Fibroblast of upper back skin (primary cell): ENCODE measurements at places on chromosomes 12 and 14.

DNA sequence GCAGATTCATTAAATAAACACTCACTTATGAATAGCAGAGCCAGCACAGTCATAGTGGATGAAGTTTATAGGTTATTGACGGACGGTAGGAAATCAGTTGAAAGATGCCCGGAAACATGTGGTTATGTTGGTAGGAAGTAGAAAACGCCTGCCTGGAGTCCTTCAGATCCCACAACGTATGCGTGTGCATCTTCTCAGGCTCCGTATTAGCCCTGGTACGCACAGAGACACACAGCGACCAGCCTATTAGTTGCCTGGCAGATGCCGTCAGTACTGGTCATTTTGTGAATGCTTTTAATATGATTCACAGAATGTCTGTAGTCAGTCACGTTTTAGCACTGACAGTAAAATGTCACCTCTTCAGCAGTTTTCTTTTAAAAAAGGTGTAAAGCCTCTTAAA is 196.4 kb downstream of the RGS6 start:
- no peak for DNase-seq

- DNase-seq, result no peak
These were observed 402.0 kb downstream of the SYT1 start for GRCh38 chr12:79266343-79267144.

GRCh38 chr14:90658541-90658967 is 157.7 kb downstream of the TTC7B start:
- DNase-seq, result peak; percentile 49

GRCh38 chr12:68805592-68806120 is 2.3 kb upstream of the MDM2 start:
- peak; percentile 28 for DNase-seq

GRCh38 chr12:68378872-68379606 is 46.9 kb upstream of the MDM1 start:
- no peak for DNase-seq

GRCh38 chr14:32985866-32986265 is 47.2 kb downstream of the NPAS3 start:
- no peak for DNase-seq

DNA sequence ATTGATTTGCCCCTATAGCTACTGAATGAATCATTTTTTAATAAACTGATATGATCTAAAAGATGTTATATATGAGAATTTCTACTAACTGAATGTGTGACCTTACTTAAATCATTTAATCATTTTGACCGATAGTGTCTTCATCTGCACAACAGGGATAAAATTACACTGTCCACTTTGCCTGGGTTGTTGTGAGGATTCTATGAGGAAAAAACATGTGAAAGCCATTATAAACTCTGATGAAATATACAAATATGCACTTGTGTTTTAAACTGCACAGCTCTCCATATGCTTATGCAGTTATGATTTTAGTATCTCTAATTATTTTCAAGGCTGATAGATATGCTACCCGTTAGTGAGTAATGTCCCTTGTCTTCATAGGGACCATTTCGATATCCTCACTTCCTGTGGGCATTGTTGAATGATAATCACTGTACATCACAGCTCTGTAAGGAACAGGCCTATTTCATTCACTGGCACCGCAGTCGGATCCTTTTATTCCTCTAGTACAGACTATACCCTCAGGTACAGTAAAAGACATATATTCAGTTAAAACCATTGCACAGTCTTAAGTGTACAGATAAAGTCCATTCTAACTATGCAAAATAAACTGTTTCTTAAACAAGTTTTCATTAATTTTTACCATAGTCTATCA is 88.7 kb upstream of the RAP1B start:
- peak; percentile 42 for DNase-seq

DNA sequence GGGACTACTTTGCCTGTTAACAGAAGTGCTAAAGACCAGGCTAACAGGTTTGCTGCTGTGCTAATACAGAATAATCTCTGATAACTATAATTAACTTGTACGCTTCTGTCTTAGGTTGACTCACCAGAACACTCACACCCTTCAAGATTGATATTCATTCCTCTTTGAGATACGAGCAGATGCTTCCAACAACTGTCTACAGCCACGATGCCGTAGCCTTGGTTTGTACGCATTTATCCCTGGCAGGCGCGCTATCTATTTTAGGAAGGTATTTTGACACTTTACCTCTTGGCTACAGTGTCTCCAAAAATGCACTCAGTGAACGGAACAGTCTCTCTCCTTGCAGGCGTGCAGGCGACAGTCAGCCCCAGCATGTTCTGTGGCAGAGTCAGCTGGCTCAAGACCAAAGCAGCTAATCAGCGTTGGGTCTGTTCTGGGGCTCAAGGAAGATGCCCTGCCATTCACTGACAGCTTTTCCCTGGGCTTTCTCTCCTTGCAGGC is 146.4 kb upstream of the PRICKLE1 start:
- DNase-seq, result no peak

DNA sequence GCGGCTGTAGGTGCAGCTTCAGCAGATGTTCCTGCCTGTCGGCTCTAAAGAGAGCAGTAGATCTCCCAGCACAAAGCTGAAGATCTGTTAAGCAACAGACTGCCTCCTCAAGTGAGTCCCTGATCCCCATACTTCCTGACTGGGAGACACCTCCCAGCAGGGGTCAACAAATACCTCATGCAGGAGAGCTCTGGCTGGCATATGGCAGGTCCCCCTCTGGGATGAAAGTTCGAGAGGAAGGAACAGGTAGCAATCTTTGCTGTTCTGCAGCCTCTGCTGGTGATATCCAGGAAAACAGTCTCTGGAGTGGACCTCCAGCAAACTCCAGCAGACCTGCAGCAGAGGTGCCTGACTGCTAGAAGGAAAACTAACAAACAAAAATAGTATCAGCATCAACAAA is 337.1 kb upstream of the USP15 start:
- no peak for DNase-seq

DNA sequence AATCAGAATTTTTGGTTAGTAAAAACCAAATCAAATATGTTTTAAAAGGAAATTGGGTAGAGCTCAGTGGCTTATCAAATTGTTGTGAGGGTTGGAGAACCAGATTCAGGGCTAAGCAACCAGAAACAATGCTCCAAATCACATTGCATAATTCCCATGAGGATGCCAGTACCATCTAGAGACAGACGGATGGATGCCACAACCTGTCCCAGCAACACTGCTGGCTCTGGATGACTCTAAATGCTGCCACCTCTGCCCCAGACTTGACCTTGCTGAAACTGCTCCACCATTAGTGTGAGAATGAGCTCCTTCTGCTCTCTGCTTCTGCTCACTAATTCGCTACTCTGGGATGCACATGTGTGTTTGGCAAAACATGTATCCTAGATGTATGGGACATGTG is 43.9 kb downstream of the FRS2 start:
- no peak for DNase-seq

- DNase-seq, result peak; percentile 22
These were observed 243.9 kb upstream of the LRIG3 start for GRCh38 chr12:59164226-59164625.

DNA sequence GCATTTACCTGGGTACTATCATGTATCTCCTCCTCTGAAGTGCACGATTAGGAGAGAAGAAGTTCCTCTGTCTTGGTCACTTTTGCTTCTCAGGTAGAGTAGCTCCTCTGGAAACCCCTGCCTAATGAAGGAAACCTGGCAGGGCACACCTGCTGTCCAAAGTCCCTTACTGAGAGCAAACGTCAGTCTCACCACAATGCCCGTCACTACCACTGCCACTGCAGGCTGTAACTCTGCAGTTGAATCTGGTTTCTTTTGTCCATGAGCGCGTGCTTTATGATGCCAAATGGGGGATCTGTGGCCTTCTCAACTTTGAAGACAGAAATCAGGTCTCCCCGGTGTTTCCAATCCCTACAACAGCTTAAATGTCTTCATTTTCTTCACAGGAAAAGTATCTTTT is 1068.6 kb downstream of the BCL11B start:
- no peak for DNase-seq

DNA sequence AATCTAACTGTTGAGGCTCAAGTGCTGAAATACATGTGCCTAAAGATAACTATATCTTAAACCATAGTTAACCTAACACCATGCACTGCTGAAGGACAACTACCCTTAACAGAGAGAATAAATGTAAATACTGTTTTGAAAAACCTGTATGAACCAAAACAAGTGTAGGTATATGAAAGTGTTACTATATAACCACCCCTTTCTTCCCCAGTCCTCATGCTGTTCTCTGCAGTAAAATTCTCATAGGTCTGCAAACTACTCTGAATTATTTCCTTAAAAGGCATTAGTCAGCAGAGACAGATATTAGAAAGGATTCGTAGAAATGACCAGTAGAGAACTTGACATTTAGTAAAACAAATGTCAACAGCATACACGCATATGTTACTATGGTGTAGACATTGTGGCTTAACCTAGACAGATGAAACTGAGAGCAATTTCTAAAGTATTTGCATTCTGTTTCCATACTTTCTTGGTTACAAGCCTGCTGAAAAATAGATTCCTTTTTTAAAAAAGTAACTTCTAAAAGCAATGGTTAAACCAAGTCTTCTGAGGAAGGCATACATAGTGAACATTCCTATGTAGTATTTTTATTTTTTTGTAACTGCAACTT is 13.9 kb downstream of the CSRP2 start:
- peak; percentile 82 for DNase-seq

DNA sequence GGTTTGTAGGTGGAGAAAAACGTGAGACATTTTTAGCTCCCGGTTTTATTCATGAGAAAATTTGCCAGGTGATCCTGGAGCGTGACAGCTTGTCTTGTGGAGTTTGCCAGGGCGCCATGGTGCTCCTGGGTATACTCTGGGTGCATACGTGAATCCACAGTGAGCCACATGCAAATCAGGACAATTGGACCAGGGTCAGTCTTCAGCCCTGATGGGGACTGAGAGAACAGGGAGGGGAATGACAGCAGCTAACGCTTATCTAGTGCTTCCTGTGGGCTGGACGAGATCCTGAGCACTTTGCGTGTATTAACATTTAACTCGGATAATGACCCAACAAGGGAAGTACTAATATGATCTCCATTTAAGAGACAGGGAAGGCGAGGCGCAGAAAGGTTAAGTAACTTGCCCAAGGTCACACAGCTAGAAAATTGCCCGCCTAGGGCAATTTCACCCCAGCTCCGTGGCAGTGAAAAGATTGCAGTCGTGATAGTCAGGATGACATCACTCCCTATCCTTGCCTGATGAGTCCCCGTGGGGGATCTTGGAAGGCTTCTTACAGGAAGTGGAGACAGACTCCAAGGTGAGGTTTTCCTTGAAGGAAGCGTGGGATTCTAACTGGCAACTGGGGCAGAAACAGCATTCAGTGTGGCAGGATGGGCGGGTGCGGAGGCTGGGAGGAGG is 118.4 kb upstream of the NCOR2 start:
- peak; percentile 88 for DNase-seq

DNA sequence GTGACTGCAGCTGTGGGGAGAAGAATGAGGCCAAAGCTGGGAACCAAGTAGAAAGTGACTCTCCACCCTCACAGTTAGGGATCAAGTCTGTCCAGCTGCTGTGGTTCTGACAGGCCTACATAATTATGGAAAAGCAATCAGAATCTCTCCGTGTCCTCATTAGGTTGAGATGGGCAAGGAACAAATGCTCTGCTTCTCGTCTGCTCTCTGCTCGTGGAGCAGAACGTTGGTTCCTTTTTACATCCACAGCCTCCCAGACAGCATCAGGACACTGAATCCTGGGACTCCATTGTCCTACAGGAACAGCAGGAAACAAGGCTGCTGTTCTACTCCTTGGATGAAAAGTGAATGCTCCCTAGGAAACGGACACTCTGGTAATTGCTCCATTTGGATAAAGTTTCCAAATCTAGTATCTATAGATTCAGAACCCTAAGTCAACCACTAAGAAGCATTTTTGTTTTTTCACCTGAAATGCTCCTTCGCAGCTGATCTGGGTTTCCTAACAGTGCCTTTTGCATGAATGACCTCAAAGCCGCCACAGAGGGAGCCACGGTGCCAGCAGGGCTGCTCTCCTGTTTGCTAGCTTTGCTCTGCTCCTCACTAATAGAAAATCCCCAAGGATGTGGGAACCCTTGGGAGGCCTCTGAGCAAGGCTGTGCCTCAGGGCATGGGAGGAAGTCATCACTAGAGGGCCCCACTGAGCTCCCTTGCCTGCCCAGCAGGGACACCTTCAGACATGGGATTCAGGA is 102.0 kb downstream of the EGLN3 start:
- peak; percentile 44 for DNase-seq

DNA sequence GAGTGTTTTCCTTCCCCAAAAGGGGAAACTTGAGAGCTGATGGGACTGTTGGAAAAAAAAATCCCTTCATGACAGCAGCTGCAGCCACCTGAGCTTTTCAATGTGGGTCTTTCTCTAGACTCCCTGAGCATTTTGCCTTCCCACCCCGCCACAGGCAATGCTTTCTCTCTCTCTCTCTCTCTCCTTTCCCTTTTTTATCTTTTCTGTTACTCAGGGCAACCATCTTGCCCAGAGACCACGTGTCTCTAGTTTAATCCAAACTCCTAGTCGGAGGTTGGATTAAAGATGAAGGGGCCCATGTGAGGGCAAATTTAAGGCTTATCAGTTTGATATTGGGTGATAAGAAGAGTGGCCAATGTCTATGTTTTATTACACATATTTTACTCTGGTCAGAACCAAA is 25.9 kb upstream of the B4GALNT1 start:
- no peak for DNase-seq

- DNase-seq, result peak; percentile 89
These were observed 115.1 kb upstream of the PCED1B start for GRCh38 chr12:46963977-46964971.

DNA sequence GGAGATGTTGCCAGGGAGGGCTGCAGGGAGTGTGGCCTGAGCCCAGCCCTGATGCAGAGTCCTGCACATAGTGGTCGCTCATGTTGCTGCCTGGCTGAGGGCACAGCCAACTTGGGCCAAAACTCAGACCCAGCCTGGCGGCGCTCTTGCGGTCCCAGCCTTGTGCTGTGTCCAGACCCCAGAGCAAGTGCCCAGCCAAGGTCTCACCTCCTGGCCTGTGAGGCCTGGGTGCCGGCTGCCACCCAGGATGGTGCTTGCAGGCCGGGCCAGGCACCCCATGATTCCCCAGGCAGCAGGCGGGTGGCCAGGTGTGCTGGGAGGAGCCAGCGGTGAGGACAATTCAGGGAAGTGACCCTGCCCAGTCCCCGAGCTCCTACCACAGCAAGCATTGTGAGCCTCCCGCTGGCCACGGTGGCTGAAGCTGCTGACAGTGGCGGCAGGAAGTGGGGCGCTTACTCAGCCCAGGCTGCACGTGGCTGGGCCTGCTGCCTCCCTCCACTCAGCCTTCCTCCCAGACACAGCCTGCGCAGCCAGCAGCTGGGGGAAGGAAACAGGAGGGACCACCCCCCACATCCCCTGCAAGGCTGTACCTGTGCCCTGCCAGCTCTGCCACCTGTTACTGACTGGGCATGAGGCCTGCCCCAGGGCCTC is 17.7 kb upstream of the PGF start:
- DNase-seq, result peak; percentile 49

DNA sequence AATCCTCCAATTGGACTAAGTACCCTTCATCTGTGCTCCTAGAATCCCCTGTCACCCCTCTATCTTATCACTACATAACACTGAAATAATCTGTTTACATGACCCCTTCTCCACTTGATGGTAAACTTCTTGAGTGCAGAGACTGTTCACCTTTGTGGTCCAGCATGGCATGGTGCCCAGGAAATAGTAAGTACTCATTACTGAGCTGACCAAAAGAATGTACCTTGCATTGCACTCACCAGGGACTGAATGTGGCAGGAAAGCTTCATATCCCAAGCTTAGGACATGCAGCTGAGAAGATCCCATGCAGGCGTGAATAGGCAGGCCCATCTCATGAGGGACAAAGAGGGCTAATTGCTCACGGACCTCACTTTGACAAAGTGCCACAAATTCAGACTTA is 1.4 kb upstream of the GARIN2 start:
- peak; percentile 84 for DNase-seq
